ENCODE measurements at places on chromosomes 5 and 9.

DNA sequence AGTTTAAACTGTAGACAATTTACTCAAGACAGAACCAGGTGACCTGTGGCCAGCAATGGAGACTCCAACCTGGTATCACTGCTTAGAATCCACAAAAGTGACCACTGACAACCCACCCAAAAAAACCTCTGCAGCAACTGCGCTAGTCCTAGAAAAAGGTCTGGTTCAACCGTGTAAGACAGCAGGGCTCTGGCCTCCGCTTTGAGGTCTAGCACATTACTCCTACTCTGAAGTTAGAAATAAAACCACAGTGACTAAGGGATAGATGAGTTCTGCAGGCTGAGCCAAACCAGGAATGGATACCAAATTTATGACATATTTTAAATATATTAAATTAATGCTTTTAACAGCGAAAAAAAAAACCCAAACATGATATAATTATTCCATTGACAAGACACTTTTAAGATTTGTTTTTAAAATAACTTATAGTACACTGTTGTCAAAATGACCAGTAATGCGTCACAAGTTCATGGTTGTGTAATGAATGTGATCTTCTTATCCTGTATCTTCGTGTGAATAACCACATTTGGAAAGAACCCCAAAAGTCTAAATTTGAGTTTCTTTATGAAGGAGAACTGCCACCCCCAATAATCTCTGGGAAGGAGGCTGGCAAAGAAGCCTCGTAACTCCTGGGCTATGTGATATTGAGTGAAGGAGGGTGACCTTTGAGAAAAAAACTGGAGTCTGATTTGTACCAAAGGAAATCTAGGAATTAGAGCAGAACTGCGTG lies 101.9 kb upstream of the SLC44A1 start:
- no peak for DNase-seq

GRCh38 chr9:16125629-16126028 lies 572.8 kb downstream of the CCDC171 start:
- DNase-seq, result no peak

- DNase-seq, result no peak
These were observed 56.8 kb downstream of the LIX1 start for GRCh38 chr5:97085459-97086181.

GRCh38 chr9:109653470-109653869 lies 126.5 kb upstream of the PALM2AKAP2 start:
- DNase-seq, result no peak

DNA sequence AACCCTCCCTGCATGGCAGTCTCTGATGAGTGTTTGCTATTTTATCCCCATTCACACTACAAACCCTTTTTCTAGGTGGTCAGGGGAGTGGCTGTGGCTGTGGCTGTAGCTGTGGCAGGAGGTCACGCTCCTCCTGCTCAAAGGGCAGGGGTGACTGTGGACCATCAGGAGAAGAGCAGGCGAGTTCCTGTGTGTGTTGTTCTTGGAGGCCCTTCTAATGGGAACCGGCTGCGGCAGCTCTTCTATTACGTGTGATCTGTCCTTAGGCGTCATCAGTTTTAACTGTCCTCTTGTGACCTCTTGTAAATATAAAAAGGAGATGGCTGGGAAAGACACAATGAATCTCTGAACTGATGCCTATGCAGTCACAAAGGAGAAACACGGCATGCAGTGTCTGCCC lies 65.1 kb downstream of the ANKH start:
- DNase-seq, result no peak

- no peak for DNase-seq
These were observed 39.6 kb downstream of the WNK2 start for GRCh38 chr9:93223260-93224180.

- DNase-seq, result no peak
These were observed 53.3 kb upstream of the IL17B start for GRCh38 chr5:149432376-149432775.

DNA sequence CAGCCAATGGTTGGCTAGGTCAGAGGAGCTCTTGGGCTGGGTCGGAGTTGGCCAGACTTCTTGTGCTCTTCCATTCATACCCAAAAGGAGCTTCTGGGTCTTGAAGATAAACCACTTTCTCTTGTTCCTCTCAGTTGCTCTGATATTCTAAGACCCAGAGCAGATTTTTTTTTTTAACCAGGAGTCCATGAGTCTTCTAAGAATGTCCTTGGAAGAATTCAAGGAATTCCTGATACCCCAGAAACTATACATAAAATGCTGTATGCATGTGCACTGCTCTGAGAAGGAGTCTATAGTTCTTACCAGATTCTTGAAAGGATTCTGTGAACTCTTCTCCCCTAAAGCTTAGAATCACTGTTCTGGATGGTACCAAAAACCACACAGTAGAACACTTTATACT lies 9.9 kb upstream of the PALM2AKAP2 start:
- no peak for DNase-seq

GRCh38 chr9:87354147-87354546 lies 143.5 kb upstream of the DAPK1 start:
- DNase-seq, result no peak

DNA sequence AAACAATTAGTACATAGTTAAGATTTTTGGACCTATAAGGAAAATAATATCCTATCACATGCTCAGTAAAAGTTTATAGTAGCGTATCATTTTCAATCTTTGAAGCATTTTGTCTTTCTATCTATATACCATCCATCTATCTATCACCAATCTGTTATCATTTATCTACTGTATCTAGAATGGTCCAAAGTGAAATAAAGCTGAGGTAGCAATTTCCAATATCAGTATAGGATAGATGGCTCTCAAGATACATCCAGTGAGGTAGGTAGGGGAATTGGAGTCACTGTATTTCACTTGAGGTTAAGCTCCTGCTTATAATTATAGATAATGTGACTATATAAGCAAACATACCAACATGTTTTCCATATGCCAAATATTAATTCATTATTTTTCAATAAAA lies 889.1 kb upstream of the CTNND2 start:
- no peak for DNase-seq
